ENCODE measurements at places on chromosomes 4 and X.

DNA sequence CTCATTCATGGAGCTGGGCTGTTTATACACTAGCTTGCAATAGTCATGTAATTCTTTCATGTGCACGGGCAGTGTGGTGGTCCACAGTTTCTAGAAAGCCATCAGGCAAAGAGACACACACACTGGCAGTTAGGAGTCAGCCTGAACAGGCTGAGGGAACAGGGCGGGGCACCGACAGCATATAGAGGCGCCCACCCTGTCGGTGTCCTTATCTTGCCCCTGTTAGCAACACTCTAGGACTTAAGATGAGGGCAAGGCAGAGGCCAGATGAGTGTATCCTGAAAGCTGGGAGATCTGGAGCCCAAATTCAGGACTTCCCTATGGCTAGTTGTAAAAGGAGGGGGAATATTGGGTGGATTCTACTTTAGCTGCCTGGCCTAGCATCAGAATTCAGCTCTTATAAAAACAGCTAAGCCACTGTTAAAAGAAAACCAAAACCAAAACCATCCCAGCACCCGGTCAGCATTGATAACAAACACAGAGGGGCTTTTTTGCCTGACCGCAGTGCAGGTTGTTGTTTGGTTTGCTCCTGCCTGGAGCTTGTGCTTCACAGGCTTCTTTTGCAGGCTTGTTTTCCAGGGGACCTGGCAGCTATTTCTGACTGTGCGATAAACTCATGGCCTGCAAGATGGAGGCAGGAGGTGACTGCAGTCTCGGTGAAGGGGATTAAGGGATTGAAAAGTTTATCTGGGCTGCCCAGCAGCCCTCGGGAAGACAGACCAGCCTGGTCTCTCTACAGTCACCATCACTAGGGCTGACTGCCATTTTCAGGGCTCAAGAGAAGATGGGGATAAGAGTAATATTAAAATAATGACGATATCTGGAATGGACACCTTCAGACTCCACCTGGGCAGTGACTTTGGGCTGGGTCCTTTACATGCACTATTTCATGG lies 638.9 kb downstream of the MID1IP1 start:
- peak overlapping the region; percentile 61 for H3K4me3 ChIP-seq
- H3K27ac ChIP-seq = peak overlapping the region; percentile 96
- DNase-seq = no peak

DNA sequence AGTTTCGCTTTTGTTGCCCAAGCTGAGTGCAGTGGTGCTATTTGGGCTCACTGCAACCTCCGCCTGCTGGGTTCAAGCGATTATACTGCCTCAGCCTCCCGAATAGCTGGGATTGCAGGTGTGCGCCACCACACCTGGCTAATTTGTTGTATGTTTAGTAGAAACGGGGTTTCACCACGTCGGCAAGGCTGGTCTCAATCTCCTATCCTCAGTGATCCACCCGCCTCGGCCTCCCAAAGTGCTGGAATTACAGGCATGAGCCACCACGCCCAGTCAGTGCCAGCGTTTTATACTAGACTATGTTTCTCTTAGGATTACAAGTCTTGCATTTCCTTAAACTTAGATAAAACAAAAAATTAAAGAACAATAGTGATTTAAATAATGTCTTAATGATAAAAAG lies 13.0 kb downstream of the KLF3 start:
- H3K36me3 ChIP-seq = peaks cover 13% of the 10 kb centered on the region
- H3K27me3 ChIP-seq = no peaks in the 10 kb centered on the region
- DNase-seq = no peak
- H3K4me1 ChIP-seq = peaks cover 62% of the 10 kb centered on the region

DNA sequence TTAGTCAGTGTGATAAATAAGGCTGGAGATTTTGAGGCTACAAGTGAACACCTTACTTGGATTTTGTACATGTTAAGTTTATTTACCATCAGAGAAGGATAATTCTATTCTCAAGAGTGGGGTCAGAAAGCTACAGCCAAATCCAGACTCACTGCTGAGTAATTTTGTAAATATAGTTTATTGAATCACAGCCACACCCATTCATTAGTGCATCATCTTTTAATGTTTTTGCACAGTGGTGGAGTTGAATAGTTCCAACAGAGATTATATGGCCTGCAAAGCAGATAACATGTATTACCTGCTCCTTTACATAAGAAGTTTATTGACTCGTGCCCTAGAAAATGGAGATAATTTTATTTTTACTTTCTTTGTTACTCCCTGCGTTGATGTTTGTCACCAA lies 60.4 kb downstream of the PCDH18 start:
- no peaks in the 10 kb centered on the region for H3K27me3 ChIP-seq
- no peaks in the 10 kb centered on the region for H3K4me1 ChIP-seq
- no peaks in the 10 kb centered on the region for H3K36me3 ChIP-seq
- no peak overlapping the region for H3K4me3 ChIP-seq
- DNase-seq = no peak

DNA sequence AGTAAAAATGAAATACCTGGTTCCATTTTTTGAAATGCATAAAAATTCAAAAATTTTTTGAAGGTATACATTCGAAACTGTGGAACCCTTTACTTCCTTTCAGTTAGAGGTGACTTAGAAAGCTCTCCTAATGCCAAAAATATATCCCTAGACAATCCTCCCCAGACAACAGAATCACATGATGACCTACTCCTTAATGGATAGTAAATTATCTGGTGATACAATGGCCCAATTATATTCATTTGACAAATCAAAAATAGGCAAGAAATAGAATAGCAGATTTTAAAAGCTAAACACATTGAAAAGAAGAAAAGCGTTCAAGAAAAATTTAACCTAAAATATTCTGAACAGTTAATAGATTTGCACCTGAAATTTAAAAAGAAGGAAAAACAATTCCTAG lies 3.5 kb upstream of the UGT2A2 start:
- H3K36me3 ChIP-seq = no peaks in the 10 kb centered on the region
- H3K4me3 ChIP-seq = no peak overlapping the region
- DNase-seq = no peak
- H3K27me3 ChIP-seq = no peaks in the 10 kb centered on the region
- H3K27ac ChIP-seq = no peak overlapping the region

- no peak for DNase-seq
- H3K4me1 ChIP-seq = peaks cover 6% of the 10 kb centered on the region
- H3K4me3 ChIP-seq = no peak overlapping the region
- no peak overlapping the region for H3K27ac ChIP-seq
- H3K36me3 ChIP-seq = no peaks in the 10 kb centered on the region
Measured at GRCh38 chrX:103794119-103794518, 17.5 kb downstream of the PLP1 start.

DNA sequence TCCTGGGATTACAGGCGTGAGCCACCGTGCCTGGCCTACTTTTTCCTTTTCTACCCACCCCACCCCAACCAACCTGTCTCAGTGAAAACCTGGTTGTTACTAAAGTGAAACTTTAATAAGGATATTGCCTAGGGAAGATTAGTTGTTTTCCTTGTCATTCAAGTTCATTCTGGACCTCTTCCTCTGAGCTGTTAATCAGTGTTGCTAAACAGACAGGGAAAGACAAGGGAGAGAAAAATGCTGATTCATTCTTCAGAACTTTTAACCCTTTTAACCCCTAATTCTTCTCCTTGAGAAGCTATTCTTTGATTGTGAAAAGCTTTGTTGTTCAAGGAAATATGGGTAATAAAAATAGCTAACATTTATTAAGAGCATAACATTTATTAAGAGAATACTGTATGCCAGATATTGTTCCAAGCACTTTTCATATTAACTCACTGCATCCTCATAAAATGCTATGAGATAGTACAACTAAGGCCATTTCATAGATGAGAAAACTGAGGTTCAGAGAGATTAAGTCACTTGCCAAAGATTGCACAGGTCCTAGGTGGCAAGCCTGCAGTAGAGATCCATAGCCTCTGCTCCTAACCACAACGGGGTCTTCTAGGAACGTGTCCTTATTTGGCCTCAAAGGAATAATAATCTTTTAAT lies 34.8 kb downstream of the OSTC start:
- H3K4me1 ChIP-seq = no peaks in the 10 kb centered on the region
- no peak overlapping the region for H3K27ac ChIP-seq
- no peaks in the 10 kb centered on the region for H3K27me3 ChIP-seq
- H3K36me3 ChIP-seq = no peaks in the 10 kb centered on the region

- H3K36me3 ChIP-seq = no peaks in the 10 kb centered on the region
- no peak overlapping the region for H3K27ac ChIP-seq
- H3K27me3 ChIP-seq = no peaks in the 10 kb centered on the region
- no peak overlapping the region for H3K4me3 ChIP-seq
- no peaks in the 10 kb centered on the region for H3K4me1 ChIP-seq
Measured at GRCh38 chr4:169313732-169314131, 43.0 kb upstream of the SH3RF1 start.

DNA sequence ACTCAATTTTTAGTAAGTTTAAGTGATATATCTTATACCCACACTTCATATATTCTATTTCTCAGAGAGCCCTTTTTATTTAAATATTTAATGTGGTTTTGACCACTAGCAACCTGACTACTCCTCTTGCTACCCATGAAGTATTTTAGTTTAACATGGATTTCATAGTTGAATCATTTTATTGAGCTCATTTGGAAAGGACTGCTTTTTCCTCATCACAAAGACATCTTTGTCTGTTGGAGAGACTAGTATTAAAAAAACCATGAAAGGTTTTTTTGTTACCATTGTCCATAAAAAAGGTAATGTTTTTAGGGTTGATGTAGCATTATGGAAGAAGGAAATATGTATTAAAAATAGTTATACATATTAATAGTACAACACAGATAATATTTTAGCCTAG lies 139.5 kb downstream of the RAPGEF2 start:
- H3K4me3 ChIP-seq = no peak overlapping the region
- no peak overlapping the region for H3K27ac ChIP-seq
- H3K27me3 ChIP-seq = no peaks in the 10 kb centered on the region
- peaks cover 4% of the 10 kb centered on the region for H3K4me1 ChIP-seq
- peaks cover 14% of the 10 kb centered on the region for H3K36me3 ChIP-seq

DNA sequence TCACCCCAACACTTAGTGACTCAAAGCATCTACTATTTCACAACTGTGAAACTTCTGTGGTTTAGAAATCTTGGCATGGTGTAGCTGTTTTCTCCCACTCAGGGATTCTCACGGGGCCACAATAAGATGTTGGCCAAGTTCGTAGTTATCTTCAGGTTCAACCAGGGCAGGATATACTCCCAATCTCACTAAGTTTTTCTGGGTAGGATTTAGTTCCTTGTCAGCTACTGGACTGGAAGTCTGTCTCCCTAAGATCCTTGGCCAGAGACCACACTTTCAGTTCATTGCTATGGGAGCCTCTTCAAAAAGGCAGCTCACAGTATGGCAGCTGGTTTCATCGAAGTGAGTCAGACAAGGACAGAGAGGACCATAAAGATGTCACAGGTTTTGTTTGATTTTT lies 111.7 kb upstream of the PDHA2 start:
- no peaks in the 10 kb centered on the region for H3K36me3 ChIP-seq
- no peak for DNase-seq
- H3K4me1 ChIP-seq = no peaks in the 10 kb centered on the region
- H3K4me3 ChIP-seq = no peak overlapping the region

DNA sequence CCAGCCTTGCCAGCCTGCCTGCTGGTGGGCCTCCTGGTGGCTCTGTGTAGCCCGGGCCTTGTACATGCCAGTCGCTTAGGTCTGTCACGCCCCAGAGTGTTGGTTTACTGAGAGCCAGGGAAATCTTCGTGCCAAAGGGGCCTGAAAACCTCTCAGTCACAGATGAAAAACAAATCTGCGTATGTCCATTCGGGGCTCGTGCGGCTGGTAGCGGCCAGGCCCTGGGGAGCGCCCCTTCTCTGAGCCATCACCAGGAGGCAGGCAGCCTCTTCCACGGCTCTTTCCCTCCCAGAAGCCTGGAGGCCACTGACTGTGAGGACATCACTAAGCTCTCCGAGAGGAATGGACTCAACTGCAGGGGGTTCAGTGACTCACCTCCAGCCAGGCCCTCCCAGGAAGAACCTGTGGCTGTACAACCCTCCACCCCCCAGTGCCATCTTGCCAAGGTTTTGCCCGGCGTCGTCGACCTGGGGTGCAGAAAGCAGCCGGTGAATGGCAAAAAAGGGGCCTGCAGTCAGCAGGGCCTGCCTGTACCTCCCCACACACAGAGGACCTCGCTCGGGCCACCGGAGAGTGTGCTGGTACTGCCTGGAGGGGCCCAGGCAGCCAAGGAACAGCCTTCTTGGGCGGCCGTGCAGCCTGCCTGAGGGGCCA lies 162.2 kb downstream of the BCOR start:
- H3K4me3 ChIP-seq = no peak overlapping the region
- no peak overlapping the region for H3K27ac ChIP-seq
- H3K4me1 ChIP-seq = peaks cover 11% of the 10 kb centered on the region
- DNase-seq = no peak

- DNase-seq = no peak
- no peak overlapping the region for H3K4me3 ChIP-seq
- H3K27ac ChIP-seq = no peak overlapping the region
- H3K27me3 ChIP-seq = peaks cover 14% of the 10 kb centered on the region
Measured at GRCh38 chr4:5970381-5971077, 47.7 kb downstream of the C4orf50 start.

DNA sequence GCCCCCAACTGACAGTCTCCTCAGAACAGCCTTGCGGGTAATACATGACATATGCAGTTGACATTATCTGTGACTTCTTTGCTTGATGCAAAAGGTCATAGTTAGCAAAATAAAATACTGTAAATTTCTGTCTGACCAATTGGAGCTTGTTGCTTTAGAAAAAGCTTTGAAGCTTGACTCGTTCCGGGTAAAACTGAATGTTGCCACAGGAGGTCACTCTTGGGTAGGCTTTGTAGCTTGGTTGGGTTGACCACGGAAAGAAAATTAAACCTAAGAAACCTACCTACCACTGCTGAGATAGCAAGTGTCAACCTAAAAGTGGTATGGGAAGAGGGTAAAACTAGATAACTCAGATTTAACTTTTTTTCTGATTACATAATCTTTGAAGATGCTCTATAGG lies 23.2 kb downstream of the PRPS2 start:
- H3K27ac ChIP-seq = no peak overlapping the region
- H3K4me1 ChIP-seq = peaks cover 13% of the 10 kb centered on the region
- H3K36me3 ChIP-seq = peaks cover 5% of the 10 kb centered on the region
- DNase-seq = peak; percentile 21

DNA sequence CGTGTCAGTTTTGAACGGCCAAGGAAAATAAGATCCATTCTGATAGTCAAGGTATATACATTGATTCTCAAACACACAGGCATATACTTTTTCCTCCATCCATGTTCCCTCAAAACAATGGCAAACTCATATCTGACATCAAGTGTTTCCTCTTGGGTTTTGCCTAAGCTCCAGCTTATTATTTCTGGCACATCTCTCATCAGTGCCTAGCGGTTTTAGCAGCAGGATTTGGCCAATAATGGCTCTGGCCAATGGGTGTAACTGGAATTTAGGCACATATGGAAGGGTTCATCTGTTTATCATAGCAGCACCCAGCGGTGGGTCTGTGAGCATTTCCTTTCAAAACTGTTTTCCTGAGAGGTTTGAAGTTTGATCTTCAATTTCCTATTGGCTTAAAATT lies 161.6 kb upstream of the TLL1 start:
- no peaks in the 10 kb centered on the region for H3K36me3 ChIP-seq
- H3K4me3 ChIP-seq = no peak overlapping the region
- DNase-seq = no peak
- H3K27ac ChIP-seq = no peak overlapping the region
- H3K4me1 ChIP-seq = no peaks in the 10 kb centered on the region
- H3K27me3 ChIP-seq = no peaks in the 10 kb centered on the region

- H3K27me3 ChIP-seq = peaks cover 23% of the 10 kb centered on the region
- no peaks in the 10 kb centered on the region for H3K36me3 ChIP-seq
- H3K27ac ChIP-seq = no peak overlapping the region
- H3K4me3 ChIP-seq = no peak overlapping the region
- DNase-seq = no peak
Measured at GRCh38 chr4:7908668-7909067, 31.0 kb downstream of the AFAP1 start.
